ENCODE measurements at places on chromosomes 5 and 9.

DNA sequence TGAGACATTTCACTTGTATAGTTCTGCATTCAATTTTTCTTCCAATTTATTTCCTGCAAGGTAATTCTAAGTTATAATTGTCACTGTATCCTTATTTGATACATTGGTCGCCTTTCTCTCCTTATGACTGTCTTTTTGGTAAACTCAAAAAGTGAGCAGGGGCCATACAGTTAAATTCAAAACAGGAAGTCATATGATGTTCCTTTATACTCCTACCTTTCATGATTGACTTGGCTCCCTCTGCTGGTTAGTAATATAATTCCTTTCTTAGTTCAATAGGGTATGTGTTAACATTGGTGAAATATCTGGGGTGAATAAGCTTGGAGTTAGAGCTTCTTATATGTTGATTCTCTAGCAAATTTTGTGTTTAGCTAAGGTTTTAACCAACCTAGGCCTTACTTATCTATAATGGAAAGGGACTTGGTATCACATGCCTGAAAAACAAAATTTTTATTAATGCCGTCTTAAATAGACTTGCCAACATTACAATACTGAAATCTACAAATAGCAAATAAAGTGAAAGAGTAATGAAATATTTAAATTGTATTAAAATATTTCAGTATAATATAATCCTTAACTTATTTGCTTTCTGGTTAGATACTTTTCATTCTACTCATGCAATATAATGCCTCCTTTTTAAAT lies 6.0 kb upstream of the NIPBL start:
- no peak for DNase-seq

GRCh38 chr9:111657051-111657450 lies 4.4 kb upstream of the GNG10 start:
- no peak for DNase-seq

DNA sequence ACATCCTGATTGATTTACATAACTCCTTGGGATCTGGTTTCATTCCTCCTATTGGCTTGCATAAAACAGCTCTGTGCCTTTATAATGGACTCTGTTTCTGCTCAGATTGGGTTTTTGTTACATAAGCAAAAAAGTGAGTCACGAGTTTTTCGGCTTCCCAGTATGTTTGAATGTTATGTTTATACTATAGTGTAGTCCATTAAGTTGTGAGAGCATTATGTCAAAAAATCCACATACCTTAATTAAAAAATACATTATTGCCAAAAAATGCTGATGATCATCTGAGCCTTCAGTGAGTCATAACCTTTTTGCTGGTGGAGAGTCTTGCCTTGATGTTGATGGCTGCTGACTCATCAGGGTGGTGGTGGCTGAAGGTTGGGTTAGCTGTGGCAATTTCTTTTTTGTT lies 144.6 kb downstream of the CCDC171 start:
- DNase-seq = no peak

GRCh38 chr5:22998774-22999173 lies 145.6 kb upstream of the CDH12 start:
- DNase-seq = no peak

- DNase-seq = no peak
These were observed 114.1 kb upstream of the MYO10 start for GRCh38 chr5:17050236-17050635.

GRCh38 chr9:129469188-129469987 lies 151.5 kb downstream of the C9orf50 start:
- DNase-seq = no peak

- DNase-seq = no peak
These were observed 19.6 kb upstream of the ARL15 start for GRCh38 chr5:54329731-54330709.

DNA sequence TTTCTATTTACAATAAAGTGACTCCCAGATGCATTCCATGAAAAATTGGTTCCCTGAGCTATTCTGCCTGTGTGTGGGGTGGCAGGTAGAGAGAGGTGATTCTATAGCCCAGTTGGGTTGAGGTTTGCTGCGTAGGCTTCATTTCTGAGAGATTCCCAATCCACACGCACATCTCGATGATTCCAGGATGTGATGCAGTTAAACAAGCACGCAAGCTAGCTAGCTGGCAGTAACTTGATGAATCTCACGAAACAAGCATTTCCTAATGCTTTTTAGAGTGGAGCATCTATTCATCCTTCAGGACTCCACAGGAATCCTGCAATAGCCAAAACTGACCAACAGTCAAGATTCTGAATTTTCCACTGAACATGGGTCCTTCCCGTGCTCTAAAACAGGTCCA lies 43.8 kb upstream of the CER1 start:
- DNase-seq = no peak

Data from iPS DF 19.7 (cell line).